ENCODE measurements at places on chromosomes 2 and 18. TPM values are rescaled to one million over a fixed set of nuclear protein-coding genes. Genes with fewer than 3 reads are reported as not detected.

The EVX2 gene
- not detected for total RNA-seq

- DNase-seq: no peak
Observed at GRCh38 chr2:40190457-40190856, 261.4 kb downstream of the SLC8A1 start.

DNA sequence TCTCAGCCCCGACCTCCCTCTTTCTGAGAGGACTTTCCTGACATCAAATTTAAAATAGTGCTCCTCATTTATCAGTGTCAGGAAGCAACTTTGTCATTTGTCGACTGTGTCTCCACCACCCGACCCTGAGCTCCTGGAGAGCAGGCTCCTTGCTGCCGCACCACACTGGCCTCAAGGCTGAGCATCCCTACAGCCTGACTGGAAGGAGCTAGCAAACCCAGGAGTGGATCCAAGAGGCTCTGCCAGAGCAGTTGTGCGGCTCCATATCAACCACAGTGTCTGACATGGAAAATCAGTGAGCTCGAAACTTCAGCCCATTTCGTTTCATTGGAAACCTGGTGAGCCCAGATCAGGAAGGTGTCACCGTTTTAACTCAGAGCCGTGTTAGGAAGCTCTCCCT, 125.2 kb downstream of the PTGR3 start:
- DNase-seq: no peak

GRCh38 chr18:69664399-69664798, 263.7 kb downstream of the DOK6 start:
- no peak for DNase-seq

The DNAH6 gene
- under 0.01 TPM for total RNA-seq

GRCh38 chr2:64809216-64809615, 155.5 kb upstream of the SERTAD2 start:
- no peak for DNase-seq

GRCh38 chr2:209253544-209253943, 170.3 kb upstream of the MAP2 start:
- DNase-seq: no peak

GRCh38 chr18:63963615-63964256, 6.1 kb upstream of the SERPINB8 start:
- no peak for DNase-seq

The VAMP8 gene
- total RNA-seq: 5.9 TPM

The ADCY3 gene
- total RNA-seq: 19.2 TPM

DNA sequence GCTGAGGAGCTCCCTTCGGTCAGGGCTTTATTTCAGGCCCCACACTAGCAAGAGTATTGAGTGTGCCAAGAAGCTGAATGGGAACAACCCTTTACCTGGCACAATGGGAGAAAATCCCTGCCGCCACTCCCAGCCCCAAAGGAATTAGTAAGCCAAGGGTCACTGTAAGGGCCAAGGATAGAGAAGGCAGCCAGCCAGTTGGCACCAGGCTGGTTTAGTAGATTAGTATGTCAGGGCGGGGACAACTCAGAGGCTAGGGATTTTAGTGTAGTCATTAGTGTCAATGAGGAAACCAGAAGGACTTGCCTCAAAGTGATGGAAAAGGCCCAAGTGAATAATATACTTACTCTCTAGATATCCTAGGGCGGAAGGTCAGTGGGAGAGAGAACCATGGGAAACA, 34.9 kb upstream of the CYP26B1 start:
- no peak for DNase-seq

DNA sequence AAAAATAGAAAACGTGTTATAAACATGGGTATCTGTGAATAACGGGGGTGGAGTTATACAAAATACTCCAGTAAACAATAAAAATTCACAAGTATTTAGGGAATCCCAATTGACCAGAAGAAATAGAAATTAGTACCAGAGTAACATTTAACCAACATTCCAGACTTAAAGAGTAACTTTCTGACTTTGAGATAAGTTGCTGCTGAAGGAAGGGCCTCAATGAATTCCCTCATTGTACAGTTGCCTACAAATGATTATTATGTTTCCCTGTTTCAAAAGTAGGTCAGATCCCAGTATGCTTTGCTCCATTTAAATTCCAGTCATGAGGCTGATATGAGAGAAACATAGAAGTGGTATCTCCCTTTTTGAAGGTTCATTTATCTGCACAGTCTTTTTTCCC, 88.3 kb upstream of the KCNH7 start:
- no peak for DNase-seq

DNA sequence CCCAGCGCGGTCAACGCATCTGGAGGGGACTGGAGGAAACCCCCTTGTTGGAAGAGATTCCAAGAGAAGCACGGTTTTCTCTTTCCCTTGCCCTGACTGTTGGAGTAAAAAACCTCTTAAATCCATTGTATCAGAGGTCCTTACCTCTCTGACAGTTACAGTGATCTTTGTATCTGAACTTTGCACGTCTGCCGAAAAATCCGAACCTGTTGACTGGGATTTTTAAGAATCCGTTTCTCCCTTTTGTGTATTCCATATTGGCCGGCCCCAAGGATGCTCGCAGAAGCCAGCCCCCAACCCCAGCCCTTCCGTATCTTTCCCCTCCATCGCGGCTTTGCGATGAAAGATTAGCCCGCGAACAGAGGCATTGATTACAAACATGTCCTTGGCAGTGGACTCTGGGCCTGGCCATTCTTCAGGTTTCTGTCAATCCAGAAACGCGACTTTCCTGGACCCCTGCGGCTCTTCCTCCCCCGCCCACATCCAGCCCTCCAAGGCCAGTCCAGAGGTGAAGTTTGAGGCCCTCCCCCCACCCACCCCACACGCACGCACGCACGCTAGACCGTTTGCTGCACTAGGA, 4.6 kb upstream of the DLX1 start:
- no peak for DNase-seq

DNA sequence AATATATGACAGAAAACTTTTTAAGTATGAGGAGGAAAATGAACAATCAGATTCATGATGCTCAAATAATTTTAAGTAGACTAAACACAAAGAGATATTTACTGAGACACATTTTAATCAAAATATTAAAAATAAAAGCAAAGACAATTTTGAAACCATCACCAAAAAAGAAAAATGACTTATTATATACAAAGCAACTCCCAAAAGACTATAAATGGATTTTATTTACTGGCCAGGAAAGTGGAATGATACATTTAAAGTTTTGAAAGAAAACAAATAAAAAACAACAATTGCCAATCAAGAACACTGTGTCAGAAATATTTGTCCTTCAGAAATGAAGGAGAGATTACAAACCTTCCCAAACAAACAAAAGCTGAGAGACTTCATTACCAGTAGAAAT, 968.5 kb upstream of the CELF4 start:
- DNase-seq: no peak

- DNase-seq: peak; percentile 62
Observed at GRCh38 chr2:47905386-47906156, 727 bp downstream of the FBXO11 start.

The C2orf80 gene
- total RNA-seq: not detected

DNA sequence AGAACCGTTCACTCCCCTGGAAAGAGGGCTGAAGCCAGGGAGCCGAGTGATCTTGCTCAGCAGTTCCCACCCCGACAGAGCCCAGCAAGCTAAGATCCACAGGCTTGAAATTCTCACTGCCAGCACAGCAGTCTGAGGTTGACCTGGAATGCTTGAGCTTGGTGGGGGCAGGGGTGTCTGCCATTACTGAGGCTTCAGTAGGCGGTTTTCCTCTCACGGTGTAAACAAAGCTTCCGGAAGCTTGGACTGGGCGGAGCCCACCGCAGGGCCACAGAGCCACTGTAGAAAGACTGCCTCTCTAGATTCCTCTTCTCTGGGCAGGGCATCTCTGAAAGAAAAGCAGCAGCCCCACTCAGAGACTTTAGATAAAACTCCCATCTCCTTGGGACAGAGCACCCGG, 180.8 kb downstream of the WDR7 start:
- no peak for DNase-seq

The NEURL3 gene
- total RNA-seq: 0.13 TPM

The PSMA8 gene
- not detected for total RNA-seq

The GFPT1 gene
- total RNA-seq: 19.3 TPM

The UGT1A10 gene
- total RNA-seq: not detected

DNA sequence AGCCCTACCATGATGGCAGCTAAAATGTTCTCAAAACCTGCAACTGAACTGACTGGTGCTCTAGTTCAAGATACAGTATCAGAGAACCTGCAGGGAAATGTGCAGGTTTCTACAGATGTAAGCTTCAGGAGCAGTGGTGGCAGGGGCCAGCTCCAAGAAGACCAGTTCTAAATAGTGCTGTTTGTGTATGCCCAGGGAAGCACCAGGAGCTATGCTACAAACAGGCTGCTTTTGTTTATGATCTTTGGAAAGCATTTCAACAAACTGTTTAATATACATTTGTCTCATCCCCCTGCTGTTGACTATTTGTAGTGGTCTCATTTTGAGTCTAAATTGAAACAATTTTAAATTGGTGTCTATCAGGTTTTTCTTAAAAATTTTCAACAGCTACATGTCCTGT, 20.7 kb downstream of the FZD5 start:
- DNase-seq: no peak

GRCh38 chr18:28359176-28359575, 182.2 kb upstream of the CDH2 start:
- DNase-seq: no peak

DNA sequence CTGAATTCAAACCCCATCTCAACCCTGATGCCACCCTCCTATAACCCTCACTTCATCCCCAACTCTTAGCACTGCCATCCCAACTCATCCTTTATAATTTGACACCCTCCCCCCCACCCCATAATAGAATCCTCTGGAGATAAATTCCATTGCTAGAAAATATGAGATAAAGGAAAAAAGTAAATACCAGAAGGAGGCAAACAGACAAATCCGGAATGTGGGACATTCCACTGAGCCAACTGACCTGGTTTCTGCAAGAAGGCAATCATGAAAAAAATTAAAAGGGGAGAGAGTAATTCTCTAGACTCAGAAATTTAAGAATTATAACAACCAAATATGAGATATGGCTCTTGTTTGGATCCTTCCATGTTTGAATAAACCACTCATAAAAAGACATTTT, 132.4 kb downstream of the CYP26B1 start:
- DNase-seq: no peak

DNA sequence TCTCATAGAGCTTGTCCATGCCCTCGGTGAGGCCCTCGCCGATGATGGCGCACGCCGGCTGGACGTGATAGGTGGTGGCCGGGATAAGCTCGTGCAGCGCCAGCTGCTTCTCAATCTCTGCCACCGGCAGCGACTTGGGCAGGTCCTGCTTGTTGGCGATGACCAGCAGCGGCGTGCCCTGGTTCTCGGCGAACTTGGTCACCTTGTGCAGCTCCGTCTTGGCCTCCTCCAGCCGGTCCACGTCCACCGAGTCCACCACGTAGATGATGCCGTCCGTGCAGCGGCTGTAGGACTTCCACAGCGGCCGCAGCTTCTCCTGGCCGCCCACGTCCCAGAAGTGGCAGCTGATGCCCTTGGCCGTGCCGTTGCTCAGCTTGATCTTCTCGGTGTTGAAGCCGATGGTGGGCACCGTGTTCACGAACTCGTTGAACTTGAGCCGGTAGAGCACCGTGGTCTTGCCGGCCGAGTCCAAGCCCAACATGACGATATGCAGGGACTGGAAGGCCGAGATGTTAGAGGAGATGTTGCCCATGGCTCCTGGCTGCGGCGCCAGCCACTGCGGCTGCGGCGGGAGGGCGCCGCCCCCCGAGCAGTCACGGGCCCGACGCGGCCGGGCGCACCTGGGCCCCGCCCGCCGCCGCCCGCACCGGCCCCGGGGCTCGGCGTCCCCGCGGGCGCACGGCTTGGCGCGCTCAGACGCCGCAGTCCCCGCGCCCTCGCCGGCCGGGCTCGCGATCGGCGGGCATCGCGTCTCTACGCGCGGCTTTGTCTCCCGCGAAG, 636 bp downstream of the ARL4C start:
- peak; percentile 46 for DNase-seq

The CAPN14 gene
- under 0.01 TPM for total RNA-seq

DNA sequence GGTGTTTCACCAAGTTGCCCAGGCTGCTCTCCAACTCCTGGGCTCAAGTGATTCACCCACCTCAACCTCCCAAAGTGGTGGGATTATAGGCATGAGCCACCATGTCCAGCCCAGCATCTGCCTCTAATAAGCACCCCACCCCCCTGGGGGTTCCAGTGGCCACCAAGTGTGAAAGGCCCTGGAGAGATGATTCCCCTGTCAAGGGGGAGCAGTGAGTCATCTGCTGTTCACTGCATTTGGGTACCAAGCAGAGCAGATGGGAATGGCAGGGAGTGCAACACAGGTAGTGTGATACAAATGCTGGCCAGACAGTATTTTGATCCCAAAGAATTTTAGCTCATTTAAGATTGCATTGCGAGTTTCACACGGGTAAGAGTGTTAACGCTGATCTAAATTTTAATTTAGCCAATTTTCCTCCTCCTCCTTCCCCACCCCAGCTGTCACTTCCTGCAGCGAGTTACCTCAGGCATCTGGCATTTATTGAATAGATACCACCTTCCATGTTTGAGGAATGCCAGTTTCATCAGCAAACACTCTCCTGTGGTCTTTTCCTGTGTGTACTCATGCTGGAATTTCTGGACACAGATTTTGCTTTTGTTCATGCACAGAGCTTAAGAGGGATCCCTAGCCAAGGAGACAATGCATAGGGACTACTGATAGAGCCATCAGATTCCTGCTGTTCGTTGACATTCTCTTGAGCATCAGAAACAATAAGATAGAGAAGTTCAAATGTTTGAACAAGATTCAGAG, 32.4 kb upstream of the NCK2 start:
- DNase-seq: no peak

DNA sequence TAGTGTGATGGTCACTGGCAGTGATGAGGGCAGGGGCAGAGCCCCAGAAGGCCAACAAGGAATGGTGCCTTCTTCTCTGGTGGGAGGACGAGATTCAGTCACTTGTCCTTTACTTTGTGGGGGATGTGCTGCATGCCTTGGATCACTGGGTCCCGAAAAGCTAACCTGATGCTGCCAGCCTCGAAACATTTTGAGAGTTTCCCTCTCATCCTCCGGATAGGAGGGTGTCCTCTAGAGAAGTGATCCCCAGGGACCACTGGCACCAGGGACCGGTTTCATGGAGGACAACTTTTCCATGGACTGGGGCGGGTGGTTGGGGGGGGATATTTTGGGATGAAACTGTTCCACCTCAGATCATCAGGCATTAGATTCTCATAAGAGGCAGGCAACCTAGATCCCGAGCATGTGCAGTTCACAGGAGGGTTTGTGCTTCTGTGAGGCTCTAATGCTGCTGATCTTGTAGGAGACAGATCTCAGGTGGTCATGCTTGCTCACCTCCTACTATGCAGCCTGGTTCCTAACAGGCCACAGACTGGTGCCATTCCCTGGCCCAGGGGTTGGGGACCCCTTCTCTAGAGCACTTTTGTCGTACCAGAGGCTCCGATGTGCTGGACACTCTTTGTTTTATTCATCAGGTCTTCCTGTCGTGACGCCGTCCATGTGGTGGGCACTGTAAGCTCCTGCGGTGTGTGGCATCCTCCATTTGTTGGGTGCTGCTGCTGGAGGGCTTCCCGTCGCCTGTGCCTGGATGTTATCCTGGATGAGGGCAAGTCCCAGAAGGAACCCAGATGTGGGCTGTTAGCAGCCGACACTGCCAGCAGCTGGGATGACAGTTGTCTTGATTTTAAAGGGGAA, 68.5 kb upstream of the HDAC4 start:
- no peak for DNase-seq

DNA sequence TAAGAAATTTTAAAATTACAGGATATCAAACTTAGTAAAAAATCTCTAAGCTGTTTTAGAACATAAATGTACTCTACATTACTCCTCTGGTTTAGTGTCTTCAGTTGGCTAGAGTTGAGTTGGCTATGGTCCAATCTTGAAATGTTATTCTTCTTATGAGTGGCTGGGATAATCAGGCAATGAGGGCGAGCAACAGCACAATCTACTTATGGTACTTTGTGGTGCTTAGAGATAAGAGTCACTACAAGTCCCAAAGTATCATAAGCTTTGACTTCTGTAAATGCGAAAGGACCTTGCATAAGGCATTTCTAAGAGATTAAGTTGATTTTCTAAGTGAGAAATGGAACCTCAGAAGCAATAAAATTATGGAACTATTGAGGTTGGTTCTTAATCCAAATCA, 361.7 kb downstream of the GPD2 start:
- no peak for DNase-seq
